Activated CD8-positive, alpha-beta memory T cell treated with anti-CD3 and anti-CD28 coated beads, Interleukin-2, amount 10 ng/mL, durations not matched to agents 7 days and 5 days (primary cell): ENCODE measurements at places on chromosomes 2 and 18.

DNA sequence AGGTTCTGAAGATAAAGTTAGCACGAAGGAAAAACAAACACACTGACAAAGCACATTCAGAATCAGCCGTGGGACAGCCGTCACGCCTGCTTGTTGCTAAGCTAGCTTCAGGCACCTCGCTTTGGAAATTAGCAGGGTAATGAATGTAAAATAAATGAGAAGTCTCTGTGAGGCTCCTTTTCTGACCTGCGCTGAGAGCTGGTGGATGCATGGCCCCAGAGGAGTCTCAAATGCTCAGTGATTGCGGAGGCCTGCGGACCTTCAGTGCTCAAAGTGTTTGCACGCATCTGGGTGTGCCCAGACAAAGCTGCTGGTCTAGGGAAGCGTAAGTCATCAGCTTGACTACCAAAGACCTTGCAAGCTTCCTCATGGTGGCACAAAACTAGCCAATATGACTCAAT is 50.6 kb downstream of the CD8B2 start:
- DNase-seq: no peak

GRCh38 chr2:70461414-70461813 is 92.2 kb downstream of the TGFA start:
- DNase-seq: no peak

DNA sequence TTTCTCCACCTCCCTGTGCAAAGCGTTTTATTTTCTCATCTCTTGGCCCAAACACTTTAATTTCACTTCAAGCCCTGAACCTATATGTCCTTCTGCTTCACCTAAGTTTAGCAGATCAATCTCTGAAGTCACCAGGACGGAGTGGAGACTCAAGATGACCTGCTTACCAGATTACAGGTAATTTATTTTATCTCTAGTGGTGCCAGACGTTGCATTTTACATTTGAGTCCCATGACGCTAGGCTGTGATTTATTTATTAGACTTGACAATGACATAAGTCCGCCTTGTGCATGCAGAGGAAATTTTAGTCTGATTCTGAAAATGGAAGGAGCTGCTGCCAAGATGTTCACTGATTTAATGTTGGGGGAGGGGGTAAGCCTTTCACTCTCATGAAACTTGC is 73.9 kb downstream of the MRO start:
- DNase-seq: no peak

GRCh38 chr18:23992089-23992940 is 22.2 kb upstream of the TTC39C start:
- DNase-seq: peak; percentile 66

DNA sequence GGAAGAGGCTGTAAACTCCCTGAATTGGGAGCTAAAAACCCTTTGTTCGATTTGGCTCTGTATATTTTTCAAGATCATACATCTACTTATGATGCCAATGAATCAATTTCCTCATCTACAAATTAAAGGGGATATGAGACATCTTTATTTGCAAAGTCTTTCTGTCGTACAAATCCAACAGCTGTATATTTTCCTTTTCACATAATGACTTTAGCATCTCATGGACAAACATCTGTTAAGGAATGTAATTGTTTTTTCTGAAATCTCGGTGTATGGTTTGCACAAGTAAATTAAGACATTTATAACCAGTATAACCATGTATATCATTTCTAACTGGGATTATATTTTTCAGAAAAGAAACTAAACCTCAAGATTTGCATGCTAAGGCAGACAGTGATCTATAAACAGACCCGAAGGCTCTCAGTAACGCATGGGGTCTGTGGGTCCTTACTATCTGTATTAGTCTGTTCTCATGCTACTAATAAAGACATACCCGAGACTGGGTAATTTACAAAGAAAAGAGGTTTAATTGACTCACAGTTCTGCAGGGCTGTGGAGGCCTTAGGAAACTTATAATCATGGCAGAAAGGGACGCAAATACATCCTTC is 130.8 kb downstream of the SLC8A1 start:
- DNase-seq: no peak

DNA sequence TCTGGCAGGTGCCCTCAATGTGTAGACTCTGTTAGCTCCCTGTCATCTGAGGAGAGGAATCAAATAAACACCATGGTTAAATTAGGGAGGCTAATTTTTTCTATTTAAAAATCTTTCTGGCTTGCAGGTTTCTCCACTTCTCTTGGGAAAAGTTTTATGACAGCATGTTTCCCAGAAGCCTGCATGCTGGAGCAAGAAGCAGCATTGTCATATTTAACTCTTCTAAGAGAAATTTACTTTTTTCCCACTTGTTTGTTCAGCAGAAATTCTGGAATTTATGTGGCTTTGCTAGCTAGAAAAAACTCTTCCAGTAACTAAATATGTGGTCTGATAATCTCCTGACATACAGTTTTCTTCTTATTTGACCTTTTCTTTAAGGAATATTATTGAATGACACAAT is 230.5 kb downstream of the PARD3B start:
- no peak for DNase-seq

- no peak for DNase-seq
Observed at GRCh38 chr2:176181551-176181950, 6.9 kb upstream of the HOXD1 start.

DNA sequence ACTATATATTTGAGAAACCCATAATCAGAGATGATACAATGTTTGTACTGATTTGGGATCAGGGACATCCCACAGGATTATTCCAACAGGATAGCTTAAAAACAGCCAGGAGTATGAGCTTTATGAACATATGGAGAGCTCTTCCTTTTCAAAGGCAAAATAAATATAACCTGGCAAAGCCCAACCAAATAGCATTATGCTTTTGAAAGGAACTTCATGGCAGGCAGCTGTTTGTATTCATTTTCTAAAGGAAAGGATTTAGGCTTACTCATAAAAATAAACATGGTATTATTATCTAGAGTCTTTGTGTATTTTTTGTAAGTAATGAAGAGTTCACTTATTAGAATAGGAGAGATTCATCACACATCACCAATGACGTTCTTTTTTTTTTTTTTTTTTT is 44.4 kb downstream of the CCDC195 start:
- no peak for DNase-seq

DNA sequence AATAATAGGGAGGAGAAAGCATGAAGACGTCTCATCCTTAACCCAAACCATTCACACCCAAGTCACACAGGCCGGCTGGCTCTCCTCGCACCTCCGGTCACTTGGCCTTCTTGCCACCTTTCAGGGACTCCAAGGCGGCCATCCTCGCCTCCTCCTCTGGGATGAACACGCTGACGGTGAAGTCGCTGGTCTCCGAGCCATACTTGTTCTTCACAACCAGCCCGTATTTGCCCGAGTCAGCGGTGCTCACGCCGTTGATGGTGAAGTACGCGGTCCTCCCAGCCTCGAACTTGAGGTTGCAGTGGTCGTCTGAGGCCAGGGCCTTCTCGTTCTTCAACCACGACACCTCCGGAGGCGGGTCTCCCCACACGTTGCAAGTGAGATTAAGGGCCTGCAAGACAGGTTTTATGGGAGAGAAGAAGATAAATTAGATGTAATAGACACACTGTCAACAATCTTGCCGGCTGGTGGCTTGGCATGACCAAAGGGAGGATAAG is 54.3 kb upstream of the LPIN2 start:
- peak; percentile 42 for DNase-seq

DNA sequence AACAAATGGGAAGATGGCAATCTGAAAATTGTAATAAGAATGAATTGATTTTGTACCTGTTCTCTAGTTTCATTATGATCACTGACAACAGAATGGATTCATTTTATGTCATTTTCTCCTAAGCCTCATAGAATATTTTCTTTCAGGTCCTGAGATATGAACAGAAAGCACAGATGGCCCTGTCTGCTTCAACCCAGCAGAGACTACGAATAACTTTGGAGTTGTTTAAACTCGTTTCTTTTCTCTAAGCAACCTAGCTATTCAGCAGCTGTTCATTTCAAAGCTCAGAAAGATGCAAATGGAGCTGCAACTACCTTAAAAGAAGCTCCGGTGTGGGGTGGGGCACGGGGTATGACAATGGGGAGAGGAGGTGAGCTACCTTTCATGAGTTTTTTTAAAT is 124.9 kb downstream of the ALK start:
- DNase-seq: no peak

GRCh38 chr2:196566961-196567666 is 72.4 kb upstream of the CCDC150 start:
- no peak for DNase-seq

GRCh38 chr2:100107906-100108647 is 34.3 kb downstream of the AFF3 start:
- no peak for DNase-seq

GRCh38 chr2:66437691-66438497 is 3.0 kb downstream of the MEIS1 start:
- DNase-seq: no peak

DNA sequence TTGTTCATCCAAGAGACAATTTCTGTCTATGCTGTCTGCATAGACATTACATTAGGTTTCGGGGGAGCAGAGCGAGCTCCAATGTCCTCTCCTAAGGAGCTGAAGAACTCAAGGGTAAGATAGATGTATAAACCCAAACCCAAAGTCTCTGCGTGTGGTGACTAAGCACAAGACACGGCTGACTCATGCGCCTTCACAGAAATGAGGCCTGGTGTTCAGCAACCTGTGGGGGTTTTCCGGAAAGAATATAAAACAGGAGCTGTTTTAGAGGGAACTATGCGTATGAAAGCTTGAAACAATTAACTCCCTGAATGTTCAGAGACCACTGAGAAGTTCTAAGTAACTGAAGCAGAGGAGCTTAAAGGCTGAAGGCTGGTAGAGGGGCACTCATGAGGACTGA is 154.7 kb downstream of the SOX11 start:
- no peak for DNase-seq

DNA sequence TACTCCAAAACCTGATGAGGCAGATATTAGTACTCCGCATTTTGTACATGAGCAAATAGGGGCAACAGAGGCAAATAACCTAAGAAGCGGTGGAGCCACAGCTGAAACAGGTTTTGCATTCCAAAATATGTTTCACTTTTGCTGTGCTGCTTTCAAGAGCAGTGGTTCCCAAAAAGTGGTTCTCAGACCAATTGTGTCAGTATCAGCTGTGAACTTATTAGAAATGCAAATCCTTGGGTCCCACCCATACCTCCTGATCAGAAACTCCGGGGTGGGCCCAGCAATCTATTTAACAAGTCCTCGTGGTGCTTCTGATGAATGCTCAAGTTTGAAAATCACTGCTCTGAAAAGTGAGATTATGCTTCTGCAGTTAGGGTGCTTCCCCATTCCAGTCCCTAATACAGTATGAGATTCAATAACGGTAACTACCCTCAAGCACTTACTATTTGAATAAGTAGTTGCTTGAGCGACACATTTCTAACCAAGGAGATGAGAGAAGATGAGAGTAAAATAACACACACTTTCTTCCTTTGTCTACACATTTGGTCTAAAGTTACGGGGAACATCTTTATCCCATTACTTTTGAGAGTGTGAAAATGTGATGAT is 17.8 kb upstream of the TCF4 start:
- no peak for DNase-seq

GRCh38 chr2:197993830-197994229 is 189.4 kb downstream of the PLCL1 start:
- no peak for DNase-seq

DNA sequence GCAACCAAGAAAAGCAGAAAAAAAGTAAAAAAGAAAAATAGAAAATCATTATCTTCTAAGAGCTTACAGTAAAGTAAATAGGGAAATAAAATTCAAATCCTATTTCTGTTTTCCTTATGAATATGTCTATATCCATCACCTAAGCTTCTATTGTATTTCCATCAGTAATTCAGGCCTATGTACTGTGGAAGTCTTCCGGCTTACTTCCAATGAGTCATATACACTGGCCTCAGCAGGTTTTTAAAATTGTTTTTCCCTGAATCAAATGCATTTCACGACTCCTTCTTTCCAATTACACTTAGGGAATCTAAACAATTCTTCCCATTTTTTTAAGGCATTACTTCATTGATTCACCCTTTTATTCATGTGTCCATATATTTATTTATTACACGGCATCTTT is 164.7 kb downstream of the CCDC102B start:
- DNase-seq: no peak

DNA sequence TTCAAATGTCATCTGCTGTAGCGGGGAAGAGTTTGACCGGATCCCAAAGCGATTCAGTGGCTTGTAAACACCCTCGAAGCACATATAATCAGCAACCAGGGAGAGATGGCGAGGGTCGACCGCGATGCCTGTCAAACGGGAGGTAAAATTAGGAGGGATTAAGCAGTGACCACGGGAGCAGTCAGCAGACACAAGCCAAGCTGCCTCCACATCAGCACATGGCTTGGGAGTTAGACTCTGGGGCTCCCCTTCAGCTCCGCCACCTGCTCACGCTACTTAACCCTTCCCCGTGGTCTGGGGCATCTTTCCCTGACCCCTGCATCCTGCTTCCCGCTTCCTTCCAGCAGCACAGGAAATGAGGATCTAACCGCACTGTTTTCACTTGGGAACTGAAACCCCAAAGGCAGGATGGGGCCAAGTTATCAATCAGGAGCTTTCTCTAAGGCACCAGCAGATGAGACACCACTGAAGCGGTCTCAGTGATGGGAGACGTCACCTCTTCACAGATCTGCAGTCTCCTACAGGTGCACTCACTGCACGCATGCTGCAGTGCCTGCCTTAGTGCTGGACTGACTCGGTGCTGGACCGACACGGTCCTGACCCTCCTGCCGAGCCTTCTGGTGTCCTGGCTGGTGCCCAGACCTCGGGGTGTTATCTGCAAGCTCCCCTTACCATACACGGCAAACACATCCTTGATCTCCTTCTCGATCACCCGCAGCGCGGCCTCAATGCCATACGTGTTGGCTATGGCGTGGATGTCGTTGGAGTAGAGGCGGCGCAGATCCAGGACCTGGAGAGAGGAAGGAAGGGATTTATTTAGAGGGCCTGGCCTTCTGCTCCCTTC is 77.5 kb downstream of the POLR1A start:
- no peak for DNase-seq

DNA sequence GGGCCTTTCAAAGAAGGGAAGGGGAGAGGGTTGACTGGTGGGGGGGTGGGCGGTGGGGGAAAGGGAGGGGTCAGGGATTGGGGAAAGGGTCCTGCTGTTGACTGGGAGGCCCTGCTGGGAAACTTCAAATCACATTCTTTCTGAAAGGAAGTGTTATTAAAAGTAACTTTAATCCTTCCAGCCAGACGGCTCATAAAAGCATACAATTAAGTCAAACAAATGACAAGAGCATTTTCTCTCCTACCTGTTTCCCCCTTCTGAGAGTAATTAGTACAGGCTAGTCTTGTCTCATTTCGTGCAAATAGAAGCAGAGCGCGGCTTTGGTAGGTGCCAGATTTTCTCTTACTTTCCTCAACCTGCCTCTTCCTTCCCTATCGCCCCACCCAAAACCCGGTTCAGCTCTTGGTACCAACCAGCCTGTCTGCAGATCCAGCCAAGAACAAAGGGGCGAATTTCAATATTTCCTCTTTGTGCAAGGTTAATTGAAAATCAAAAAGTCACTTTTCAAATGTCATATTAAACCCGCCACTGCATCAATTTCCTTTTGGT is 2112.6 kb upstream of the PIK3C3 start:
- no peak for DNase-seq

GRCh38 chr2:11500702-11501303 is 33.0 kb upstream of the GREB1 start:
- no peak for DNase-seq

DNA sequence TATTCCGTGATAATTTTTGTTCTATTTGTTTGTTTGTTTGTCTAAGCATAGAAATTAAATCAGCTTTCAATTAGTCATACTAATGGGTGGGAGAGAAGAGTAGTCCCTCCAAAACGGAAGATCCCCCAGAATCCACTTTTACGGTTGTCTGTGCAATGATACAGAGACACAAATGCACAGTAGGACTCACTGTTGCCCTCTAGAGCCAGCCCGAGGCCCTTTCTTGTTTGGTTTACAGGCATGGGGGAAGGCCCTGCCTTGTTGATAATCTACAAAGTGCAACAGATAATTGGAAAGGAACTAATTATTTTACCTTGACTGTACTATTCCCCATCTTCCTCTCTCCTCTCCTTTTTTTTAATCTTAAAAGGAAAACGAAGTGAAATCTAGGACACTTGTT is 121.1 kb downstream of the ACOXL start:
- peak; percentile 83 for DNase-seq
